ENCODE measurements at places on chromosomes 2 and 18.

DNA sequence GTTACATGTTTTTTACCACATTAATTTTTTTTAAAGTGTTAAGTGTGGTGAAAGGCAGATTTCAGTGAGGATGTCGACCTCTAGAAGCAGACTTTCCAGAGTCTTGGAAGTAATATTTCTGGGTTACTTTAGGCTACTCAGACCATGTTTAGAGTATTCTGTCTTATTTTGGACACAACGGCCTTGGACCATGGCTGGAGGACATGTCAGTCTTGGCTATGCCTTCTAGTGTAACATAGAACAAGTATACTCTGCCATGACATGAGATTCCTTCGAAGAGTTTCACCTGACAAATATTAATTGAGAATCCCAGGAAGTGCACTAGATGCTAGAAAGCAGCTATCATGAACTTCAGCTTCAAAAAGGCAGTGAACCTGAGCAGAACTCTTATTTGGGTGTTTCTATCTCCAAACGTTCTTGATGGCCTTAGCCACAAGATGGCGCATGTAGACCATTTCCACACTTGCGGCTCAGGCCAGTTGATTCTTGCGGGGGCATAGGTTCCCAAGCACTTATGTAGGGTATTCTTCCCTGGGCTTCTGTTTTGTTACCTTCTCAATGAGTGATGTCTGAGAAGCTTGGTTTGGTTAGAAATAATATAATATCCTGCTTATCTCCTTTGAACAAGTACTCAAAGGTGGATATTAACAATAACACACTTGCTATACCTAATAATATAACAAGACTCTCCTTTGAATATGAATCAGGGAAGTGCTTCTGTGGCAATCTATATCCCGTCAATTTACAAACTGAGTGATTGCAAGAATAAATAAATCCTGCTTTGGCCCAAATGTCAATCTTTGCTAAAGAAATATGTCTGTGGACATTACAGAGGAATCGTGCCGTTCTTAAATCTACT is 62.0 kb downstream of the CACNB4 start:
- peak; percentile 31 for DNase-seq

- no peak for DNase-seq
Observed at GRCh38 chr2:24225499-24226242, 50.8 kb downstream of the FAM228A start.

- DNase-seq = peak; percentile 25
Observed at GRCh38 chr2:181430406-181431118, 26.6 kb upstream of the ITGA4 start.

GRCh38 chr18:77648411-77648810 is 398.8 kb downstream of the GALR1 start:
- no peak for DNase-seq

GRCh38 chr18:48402953-48403352 is 6.2 kb downstream of the ZBTB7C start:
- no peak for DNase-seq

DNA sequence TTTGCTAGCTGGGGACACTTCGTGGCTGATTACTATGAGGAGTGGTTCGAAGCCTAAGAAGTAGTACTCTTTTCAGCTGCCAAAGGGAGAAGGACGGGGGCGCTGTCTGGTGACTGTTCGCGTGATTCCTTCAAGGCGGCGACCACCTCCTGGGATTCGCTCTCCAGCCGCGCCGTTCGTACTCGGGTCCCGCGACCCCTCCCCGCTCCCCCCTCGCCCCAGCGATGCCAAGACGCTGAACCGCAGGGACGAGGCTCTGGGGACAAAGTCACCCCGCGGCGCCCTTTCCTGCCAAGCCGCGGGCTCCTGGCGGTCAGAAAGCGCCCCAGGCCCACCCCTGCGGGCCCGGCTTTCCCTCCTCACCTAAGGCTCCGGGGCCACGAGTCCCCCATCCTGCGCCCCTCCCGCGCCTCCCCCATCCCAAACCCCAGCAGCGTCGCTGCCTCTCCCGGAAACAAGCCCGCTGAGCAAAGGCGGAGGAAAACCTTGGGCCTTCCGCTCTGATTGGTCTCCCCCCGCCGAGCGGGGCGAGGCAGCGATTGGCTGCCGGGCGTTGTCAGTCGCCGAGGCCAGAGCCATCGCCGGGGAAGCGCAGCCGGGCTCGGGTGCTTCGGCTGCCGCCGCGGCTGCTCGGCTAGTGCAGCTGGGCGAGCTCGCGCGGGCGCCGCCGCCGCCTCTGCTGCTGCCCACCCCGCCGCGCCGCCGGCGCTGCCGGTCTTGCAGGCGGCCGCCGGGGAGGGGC is 404.3 kb downstream of the XIRP2 start:
- DNase-seq = peak; percentile 70

DNA sequence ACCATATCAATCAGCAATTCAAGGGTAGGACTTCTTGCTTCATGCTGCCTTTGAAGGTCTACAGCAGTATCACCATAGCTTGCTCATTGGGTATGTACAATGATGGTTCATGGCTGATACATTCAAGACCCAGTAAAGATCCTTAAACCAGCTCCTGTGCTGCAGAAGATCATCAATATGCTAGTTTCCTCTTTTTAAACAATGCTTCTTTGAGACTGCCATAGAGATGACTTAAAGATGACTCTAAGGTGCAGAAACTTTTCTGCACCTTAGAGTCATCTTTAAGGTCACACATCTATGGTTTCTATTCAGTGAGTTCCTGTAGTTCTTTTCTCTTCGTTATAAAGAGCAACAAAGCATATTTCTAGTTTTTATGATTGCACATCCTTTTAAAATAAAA is 102.8 kb upstream of the KLHL14 start:
- DNase-seq = no peak
